ENCODE measurements at places on chromosomes 3 and 15.

GRCh38 chr3:195522254-195523023 is 20.7 kb downstream of the PPP1R2 start:
- DNase-seq: peak; percentile 53

- no peak for DNase-seq
Measured at GRCh38 chr3:42901073-42901415, 4.9 kb upstream of the ZNF662 start.

GRCh38 chr15:83546512-83546888 is 99.4 kb downstream of the SH3GL3 start:
- no peak for DNase-seq

DNA sequence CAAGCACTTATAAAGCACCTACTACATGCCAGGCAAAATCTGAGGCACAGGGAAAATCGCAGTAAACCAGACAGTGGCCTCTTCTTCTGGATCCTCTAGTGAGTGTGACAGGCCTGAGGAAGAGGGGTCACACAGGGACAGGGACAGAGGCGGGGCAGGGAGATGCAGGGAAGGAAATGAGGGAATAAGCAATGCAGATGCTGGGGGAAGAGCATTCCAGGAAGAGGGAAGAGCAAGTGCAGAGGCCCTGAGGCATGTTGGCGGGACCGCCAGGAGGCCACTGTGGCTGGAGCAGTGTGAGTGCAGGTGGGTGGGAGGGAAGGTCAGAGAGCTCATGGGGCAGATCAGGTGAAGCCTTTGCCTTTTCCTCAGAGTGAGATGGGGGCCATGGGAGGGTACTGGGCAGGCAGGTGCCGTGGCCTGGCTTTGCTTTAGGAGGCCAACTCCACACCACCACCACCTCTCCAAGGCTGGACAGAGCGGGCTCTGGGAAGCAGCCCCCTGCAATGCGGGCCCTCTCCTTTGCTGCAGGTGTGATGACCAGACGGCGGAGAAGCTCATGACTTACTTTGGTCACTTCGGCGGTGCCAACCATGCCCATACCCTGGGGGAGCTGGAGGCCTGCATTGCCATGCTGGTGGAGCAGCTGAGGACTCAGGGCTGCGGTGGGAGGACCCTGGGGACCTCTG is 26.8 kb upstream of the GP9 start:
- no peak for DNase-seq

DNA sequence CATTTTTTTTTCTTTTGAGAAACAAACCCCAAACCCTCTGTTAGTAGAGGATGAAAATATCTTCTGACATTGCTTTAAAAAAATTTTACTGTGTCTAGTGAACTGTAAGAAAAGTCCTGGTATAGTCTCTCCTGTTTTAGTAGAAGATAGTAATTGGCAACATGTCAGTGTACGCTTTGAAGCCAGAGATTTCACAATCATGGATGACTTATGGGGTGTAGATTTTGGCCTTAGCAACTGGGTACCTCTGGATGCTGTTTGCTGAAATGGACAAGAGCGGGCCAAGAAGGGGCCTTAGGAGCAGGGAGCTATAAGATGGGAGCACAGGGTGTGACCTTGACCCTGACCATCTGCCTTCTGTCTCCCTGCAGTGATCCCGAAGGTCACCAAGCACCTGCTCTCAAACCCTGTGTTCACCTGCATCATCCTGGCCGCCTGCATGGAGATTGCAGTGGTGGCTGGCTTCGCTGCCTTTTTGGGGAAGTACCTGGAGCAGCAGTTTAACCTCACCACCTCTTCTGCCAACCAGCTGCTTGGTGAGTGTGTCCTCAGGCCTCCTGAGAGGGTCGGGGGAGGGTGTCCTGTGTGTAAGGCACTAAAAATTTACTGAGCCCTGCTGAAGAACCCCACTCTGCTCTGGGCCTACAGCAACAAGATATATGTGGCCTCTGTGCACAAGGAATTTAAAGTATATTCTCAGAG is 266.7 kb downstream of the SLCO3A1 start:
- DNase-seq: peak; percentile 17

- DNase-seq: peak; percentile 8
Measured at GRCh38 chr3:146838221-146838620, 233.1 kb upstream of the PLSCR5 start.

- DNase-seq: no peak
Measured at GRCh38 chr3:57980416-57980815, 27.8 kb upstream of the FLNB start.

- DNase-seq: peak; percentile 58
Measured at GRCh38 chr3:133277813-133278212, 122.0 kb upstream of the BFSP2 start.

Measured in cardiac fibroblast (primary cell).